ENCODE measurements at places on chromosomes 3 and 15.

- no peak for DNase-seq
Observed at GRCh38 chr3:38128303-38128655, 8.6 kb downstream of the ACAA1 start.

DNA sequence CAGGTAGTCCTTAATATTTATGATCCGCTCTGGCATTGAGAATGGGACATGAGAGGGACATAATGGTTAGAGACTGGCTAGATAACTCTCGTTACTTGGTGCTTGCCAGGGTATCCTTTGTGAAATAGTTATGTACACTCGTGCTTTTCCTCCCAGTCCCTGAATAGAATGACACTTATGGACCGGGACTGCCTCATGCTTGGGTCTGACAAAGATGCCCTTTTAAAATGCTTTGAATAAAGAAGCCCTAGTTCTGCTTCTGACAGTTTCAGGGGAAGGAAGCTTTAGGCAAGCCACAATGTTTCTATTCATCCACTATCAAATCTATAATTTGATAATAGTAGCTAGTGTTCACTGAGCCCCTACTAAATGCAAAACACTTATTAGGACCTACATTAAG lies 29.4 kb downstream of the POLR2M start:
- no peak for DNase-seq

DNA sequence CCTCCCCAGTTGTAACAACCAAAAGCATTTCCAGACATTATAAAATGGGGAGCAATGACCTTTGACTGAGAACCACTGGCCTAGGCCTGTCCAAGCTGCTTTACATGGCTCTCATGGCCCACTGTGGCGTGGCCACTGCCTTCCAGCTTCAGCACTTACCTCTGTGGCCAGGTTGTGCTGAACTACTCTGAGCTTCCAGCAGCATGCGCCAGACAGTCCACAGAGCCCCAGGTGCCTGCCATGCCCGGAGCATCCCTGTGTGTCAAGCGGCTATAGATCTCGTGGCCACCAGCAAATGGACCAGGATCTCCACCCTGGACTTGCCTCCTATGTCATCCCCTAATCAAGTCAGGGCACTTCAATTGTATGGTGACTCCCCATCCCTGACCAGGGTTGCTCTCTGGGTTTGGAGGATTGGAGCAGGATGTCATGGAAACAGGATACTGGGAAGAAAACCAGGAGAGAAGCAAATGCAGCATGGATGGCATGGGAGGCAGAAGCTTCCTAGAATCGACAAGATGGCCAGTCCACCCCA lies 199.7 kb downstream of the UACA start:
- DNase-seq = no peak

- no peak for DNase-seq
Observed at GRCh38 chr15:58049520-58050227, 15.8 kb downstream of the ALDH1A2 start.

- no peak for DNase-seq
Observed at GRCh38 chr15:77029166-77030047, 34.5 kb downstream of the PSTPIP1 start.

GRCh38 chr3:5186089-5186857 lies 1.2 kb upstream of the EDEM1 start:
- no peak for DNase-seq

DNA sequence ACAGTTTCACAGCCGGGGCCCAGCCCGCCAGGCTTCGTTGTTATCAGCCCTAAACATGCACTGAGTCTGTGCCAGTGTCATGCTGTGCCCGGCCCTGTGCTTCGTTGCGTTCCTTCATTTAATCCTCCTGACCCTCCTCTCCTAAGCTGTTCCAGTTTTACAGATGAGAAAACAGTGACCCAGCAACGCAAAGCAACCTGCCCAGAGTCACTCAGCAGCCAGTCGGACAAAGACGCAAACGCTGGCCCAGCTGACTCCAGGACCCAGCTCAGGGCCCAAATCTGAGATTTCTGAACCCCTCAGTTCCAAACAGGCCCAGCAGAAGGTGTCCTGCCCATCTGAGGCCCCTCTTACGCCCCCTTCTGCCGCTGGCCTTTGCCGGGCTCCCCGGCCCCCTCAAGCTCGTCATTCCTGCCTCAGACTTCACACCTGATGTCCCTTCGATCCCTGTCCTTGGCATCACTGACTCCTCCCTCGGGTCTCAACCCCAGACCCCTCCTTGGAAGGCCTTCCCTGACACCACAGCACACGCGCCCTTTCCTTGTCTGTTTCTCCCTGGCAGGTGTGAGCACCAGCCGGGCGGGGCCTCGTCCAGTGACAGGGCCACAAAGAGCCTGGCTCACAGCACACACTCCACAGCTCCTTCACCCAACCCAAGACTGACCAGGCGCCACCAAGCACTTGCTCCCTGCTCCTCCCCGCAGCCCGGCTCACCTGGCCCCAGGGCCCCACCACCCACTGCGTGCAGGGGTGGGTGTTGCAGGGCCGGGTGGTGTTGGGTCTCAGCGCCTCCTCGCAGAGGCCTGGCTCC lies 48.1 kb downstream of the ADAMTS7 start:
- no peak for DNase-seq

- no peak for DNase-seq
Observed at GRCh38 chr3:142046320-142047020, 102.9 kb downstream of the TFDP2 start.

GRCh38 chr15:41502795-41503668 lies 9.4 kb downstream of the ITPKA start:
- DNase-seq = no peak

GRCh38 chr3:69724722-69725435 lies 14.4 kb upstream of the MITF start:
- DNase-seq = no peak

DNA sequence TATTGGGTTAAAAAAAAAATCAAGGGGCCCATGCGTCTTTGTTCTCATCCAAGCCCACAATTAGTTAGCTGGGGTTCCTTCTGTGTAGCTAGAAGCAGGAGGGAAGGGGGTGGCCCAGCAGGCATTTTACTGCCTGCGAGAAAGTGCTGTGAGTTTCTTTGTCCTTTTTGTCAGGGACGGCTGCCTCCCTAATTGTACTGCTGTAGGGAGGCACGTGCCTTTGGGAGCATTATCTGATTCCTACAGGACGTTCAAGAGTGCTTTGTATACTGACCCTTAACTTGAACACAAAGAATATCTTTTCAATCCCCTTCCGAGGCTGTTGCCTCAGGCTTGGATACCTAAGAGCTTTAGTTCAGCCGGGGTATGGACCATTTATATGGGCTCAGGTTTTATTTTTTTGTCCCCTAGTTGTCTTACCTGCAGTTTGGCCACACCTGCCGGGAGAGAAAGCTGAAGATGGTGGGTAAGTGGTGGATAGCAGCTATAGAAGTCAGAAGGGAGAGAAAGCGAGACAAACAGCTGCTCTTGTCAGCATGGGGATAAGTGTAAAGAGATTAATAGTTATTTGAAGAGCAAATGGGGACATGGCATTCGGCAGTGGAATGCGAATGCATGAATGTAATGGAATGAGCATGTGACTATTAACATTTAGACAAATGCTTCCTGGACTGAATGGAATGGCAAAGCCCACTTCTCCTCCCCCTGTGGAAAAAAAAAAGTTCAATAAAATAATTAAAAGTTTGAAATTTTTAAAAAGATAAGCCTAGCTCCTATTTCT lies 175.2 kb downstream of the TP63 start:
- DNase-seq = no peak

GRCh38 chr3:182370949-182371348 lies 422.4 kb upstream of the ATP11B start:
- DNase-seq = no peak

DNA sequence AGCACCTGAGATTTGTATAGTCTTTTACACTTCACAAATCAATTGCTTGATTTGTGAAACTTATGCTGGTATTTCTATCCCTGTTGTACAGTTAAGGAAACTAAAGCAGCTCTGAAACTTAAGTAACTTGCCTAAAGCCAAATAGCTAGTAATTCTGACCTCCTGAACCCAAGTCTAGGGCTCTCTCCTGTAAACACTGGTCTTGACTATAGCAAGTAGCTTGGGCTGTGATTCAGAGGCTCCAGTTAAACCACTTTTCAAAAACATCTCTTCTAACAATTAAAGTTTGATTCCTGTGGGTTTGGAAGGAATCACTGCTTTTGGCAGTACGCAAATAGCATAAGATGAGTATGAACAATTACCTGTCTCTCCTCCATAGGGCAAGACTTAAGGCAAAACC lies 18.5 kb upstream of the CMTM8 start:
- no peak for DNase-seq

DNA sequence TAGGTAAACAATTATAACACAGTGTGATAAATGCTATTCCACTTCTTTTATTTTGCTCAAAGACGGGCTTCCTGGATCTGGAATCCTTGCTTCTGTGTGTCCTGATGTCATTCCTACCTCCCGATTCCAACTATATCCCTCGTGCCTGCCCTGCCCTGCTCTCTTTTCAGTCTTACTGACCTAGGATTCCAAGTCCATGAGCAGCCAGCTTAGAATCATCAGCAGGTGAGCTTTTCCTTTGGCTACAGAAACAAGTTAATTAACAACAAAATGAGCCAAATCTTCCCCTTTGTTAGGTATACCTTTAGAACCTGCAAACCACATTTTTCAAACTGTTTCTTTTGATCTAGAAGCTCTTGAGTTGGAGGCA lies 21.9 kb upstream of the KPNA1 start:
- DNase-seq = no peak

DNA sequence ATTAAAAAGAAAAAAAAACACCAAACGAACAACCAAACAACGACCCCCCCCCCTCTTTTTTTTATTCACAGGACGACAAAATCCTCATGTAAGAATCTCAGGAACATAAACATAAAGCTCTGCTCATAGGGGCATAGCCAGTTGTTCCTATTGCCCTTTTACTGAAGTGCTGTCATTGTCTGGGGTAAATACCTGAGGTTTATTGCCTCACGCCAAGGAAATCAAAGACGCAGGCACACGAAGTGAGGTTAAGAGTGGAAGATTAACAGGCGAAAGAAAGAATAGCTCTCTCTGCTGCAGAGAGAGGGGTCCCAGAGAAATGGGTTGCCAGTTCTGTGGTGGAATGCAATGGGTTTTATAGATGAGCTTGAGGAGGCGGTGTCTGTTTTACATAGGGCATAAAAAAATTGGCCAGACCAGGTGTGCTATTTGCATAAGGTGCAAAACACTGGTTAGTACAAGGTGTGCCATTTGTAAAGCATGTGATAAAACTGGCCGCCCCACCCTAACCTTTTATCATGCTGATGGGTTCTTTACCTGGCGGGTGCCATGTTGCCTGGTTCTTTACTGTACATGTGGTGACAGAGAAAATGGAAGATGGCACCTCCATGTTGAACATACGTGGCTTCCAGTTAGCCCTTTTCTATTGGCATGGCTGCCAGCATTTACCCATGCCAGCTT lies 257.6 kb upstream of the ZPLD1 start:
- no peak for DNase-seq

DNA sequence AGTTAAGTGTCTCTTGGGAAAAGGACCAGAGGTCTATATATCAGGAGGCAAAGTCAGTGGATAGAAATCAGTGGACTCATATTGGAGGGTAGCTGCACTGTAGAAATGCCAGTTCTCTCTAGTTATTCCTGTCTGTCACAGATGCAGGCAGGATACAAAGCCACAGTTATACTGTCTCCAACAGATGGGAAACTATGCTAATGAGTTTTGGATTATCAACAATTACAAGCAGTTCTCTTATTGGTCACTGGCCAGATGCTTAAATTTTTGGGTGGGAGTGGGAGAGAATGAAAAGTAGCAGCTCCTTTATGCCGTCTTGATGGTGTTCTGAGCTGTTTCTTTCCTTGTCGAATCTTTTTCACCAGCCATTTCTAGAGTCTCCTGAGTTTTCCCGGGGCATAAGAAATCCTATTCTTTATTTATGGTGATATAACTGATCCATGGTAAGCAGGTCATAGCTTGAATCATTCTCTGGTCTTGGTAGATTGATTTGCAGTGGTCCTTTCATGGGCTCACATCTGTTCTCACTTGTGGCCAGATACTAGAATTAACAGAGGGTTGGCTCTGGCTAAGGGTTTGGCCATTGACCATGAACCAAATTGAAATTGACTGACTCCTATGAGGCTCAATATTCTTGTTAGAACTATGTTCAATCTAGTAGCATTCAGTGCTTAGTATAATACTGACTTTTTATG lies 44.6 kb upstream of the RBMS3 start:
- no peak for DNase-seq

- DNase-seq = no peak
Observed at GRCh38 chr15:67063689-67064606, 1.5 kb upstream of the SMAD3 start.
